Activated CD4-positive, alpha-beta memory T cell treated with anti-CD3 and anti-CD28 coated beads, Interleukin-2, amount 10 ng/mL, durations not matched to agents 7 days and 5 days (primary cell): ENCODE measurements at places on chromosomes 1 and 21. TPM values are rescaled to one million over a fixed set of nuclear protein-coding genes. Genes with fewer than 3 reads are reported as not detected.

- H3K27me3 ChIP-seq: peaks cover 4% of the 10 kb centered on the region
- no peak for DNase-seq
Observed at GRCh38 chr1:231919239-231919885, 292.8 kb downstream of the DISC1 start.

- peaks cover 8% of the 10 kb centered on the region for H3K27me3 ChIP-seq
- H3K36me3 ChIP-seq: no peaks in the 10 kb centered on the region
- H3K4me1 ChIP-seq: peaks cover 15% of the 10 kb centered on the region
- no peak overlapping the region for H3K4me3 ChIP-seq
- DNase-seq: no peak
Observed at GRCh38 chr1:183226361-183226760, 40.3 kb downstream of the LAMC2 start.

GRCh38 chr1:167676205-167676915, 45.4 kb upstream of the MPZL1 start:
- H3K4me1 ChIP-seq: peaks cover 46% of the 10 kb centered on the region
- no peaks in the 10 kb centered on the region for H3K27me3 ChIP-seq
- H3K4me3 ChIP-seq: no peak overlapping the region
- H3K36me3 ChIP-seq: peaks cover 45% of the 10 kb centered on the region
- no peak overlapping the region for H3K27ac ChIP-seq

DNA sequence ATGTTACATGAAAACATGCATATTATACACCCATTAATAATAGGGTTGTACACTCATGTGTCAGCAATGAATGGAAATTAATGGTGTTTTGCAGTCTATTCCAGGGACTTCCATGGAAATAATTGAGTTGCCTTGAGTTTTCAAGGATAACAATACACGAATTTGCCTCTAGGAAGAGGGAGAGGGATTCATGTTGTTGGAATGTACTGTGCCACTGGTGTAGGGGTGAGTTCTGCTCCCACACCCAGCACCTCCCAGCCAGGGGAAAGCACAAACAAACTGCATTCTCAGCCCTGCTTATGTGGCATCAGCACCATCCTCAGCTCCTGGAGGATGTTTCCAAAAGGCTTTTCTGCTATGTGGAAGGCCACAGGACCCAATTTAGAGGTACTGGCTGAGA, 57.8 kb downstream of the BCAR3 start:
- no peaks in the 10 kb centered on the region for H3K36me3 ChIP-seq
- peaks cover 8% of the 10 kb centered on the region for H3K4me1 ChIP-seq
- no peak overlapping the region for H3K4me3 ChIP-seq
- peaks cover 11% of the 10 kb centered on the region for H3K27me3 ChIP-seq
- no peak overlapping the region for H3K27ac ChIP-seq

The RGS4 gene
- total RNA-seq: not detected

The TAS1R2 gene
- not detected for total RNA-seq

DNA sequence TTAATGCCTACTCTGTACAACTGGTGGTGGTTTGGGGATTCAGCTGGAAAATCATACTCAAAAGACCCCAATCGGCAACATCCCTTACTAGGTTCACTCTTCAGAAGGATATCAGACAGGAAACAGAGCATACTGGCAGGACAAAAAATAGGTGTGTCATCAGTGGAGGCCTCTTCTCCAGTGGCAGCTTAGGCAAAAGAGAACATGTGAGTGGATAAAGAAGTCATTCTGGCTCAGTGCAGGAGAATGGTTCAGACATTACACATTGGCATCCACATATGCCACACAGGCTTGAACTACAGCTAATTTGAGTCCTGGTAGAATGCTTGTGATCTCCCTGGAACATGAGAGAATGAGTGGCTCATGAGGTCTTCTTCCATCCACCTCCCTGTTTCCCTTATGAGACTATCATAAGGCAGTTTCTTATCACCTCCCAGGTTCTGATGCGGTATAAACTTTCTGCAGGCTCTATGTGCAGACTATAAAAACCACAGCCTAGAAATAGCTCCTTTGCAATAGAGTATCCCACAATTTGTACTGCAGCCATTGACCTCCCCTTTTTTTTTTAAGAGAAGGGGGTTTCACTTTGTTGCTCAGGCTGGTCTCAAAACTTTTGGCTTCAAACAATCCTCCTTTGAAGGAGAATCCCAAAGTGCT, 24.7 kb downstream of the VAMP4 start:
- no peak overlapping the region for H3K4me3 ChIP-seq
- no peak for DNase-seq
- H3K36me3 ChIP-seq: peaks cover 12% of the 10 kb centered on the region
- H3K4me1 ChIP-seq: peaks cover 3% of the 10 kb centered on the region
- no peaks in the 10 kb centered on the region for H3K27me3 ChIP-seq
- H3K27ac ChIP-seq: no peak overlapping the region

DNA sequence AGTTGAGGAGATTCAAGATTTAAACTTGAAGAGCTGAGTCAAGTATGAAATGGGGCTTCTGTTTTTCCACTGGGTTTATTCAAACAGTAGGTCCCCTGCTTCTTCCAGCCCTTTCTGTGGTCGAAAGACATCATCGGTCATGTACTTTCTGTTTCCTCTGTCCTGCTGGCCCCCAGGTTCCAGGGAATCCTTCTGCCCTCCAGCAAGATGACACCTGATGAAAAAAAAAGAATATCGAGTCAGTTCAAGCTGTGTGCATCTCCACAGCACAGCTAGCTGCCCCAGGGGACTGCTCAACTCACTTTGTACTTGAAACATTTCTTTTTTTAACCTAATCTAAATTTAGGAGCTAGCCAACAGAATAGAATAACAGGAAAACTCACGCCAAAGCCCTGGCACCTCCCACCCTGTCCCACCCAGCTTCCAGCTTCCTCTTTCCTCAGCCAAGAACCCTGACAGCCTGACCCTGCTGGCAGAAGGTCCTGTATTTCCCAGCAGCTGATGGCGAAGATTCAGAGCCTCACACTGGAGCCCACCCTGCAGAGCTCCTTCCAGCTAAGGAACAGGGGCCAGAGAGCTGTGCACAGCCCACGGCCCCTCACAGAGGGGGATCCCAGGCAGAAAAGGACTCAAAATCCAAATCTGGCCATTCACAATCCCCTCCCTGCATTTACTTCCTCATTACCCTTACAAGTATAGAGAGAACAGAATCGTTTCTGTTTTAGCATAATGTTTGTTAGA, 176.5 kb downstream of the PSMG1 start:
- no peaks in the 10 kb centered on the region for H3K36me3 ChIP-seq
- no peak overlapping the region for H3K27ac ChIP-seq
- DNase-seq: no peak
- no peaks in the 10 kb centered on the region for H3K27me3 ChIP-seq
- no peak overlapping the region for H3K4me3 ChIP-seq
- peaks cover 16% of the 10 kb centered on the region for H3K4me1 ChIP-seq

DNA sequence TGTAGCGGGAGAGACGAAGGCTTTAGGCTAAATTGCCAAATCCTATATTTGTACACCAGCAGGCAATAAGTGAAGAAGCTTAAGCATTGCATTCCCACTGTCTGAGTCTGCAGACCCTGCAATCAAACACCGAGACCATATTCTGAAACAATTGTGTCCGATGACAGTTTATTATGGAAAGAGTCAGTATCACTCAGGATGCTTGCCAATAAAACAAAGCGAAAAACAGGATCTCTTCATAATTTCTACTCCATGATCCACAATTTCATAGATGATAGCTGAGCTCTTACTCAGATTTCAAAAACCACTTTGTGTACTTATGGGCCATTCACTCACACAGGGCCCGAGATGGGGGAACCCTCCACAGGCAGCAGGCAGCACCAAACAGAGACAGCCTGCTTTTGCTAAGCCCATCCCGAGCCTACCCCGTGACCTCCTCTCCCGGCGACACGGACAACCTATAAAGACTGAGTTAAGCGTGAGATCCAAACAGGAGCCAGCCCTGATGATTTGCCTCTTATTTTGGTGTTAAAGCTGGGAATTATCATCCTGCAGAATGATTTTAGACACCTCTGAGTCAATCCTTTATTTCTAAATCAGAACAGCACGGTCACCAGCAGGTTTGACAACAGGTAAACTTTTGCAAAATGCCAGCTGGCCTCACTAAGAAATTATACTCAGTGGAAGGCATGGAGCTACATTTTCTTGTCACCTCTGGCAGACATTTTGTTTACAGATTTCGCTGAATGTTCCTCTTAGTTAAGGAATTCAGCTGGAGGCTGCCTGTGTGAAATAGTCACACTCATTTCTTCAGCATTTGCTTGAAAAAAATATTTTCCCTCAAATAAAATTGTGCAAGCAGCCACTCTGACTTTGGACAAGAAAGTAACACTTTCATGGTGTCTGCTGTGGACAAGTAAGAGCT, 212.4 kb downstream of the GPATCH2 start:
- no peaks in the 10 kb centered on the region for H3K4me1 ChIP-seq
- no peak for DNase-seq
- no peaks in the 10 kb centered on the region for H3K36me3 ChIP-seq
- H3K27me3 ChIP-seq: peaks cover 1% of the 10 kb centered on the region

DNA sequence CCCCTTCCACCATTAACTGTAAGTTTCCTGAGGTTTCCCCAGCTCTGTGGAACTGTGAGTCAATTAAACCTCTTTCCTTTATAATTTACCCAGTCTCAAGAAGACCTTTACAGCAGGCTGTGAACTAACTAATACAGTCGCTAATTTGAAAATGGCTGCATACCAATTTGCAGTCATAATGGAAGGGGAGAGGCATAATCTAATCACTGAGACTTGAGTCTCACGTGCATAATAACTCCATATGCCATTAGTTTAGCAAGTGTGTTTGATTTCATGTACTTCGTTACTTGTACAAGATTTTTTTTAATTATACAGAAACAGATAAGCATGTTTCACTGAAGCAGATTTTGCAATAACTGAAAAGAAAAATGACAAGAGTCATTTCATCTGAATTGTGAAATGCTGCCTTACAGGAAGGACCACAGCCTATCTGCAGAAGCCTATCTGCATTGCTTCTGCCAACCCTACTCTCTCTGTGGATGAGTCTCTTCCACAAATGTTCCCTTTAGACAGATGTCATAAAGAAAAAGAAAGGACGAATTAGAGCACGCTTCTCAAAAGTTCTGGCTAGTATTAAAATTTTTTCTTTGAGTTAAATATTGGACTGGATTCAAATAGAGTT, 99.1 kb downstream of the PTGER3 start:
- no peak for DNase-seq
- H3K36me3 ChIP-seq: no peaks in the 10 kb centered on the region
- H3K27me3 ChIP-seq: no peaks in the 10 kb centered on the region
- H3K4me1 ChIP-seq: no peaks in the 10 kb centered on the region

- H3K27me3 ChIP-seq: no peaks in the 10 kb centered on the region
- DNase-seq: no peak
- H3K36me3 ChIP-seq: no peaks in the 10 kb centered on the region
- H3K4me3 ChIP-seq: no peak overlapping the region
- H3K4me1 ChIP-seq: no peaks in the 10 kb centered on the region
Observed at GRCh38 chr1:81679942-81680341, 120.8 kb upstream of the ADGRL2 start.

DNA sequence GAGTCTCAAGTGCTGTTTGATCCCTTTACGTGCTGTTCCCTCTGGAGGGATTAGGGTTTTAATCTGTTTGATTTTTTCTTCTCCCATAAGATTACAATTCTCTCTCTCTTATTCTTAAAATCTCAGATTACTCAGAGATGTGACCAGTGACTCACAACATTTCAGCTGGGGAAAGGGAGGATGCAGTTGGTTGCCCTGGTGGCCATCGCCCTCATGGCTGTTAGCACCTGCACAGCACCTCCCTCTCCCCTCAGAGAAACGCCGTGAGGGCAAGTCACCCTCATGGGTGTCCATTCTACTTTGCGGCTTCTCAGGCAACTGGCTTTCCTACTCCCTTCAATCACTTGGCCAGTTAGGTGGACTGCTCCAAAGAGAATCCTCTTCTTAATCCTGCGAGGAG, 42.4 kb upstream of the KCNA3 start:
- H3K36me3 ChIP-seq: peaks cover 3% of the 10 kb centered on the region
- DNase-seq: no peak
- peaks cover 6% of the 10 kb centered on the region for H3K27me3 ChIP-seq

The SH2D1B gene
- total RNA-seq: not detected

The MRAP gene
- not detected for total RNA-seq

DNA sequence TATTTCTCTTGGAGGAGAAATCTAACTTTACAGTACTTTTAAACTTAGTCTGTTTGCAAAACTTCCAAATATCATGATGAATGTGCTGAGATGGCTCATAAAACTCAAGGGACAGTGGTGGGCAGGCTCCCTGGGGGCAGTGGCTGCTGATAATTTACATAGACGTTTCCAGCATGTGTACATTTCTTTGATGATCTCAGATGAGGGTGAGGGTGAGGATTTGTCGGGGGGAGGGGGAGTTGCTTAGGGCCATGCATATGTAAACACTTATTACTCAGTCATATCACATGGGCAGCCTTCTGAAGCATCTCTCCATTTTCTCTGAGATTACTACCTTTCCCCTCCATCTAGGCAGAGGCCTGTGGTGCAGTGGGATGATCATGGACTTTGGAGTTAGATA, 152.9 kb upstream of the HMGB4 start:
- no peak for DNase-seq
- no peaks in the 10 kb centered on the region for H3K27me3 ChIP-seq
- no peaks in the 10 kb centered on the region for H3K36me3 ChIP-seq
- no peaks in the 10 kb centered on the region for H3K4me1 ChIP-seq

The FAM167B gene
- 0.78 TPM for total RNA-seq

- H3K36me3 ChIP-seq: no peaks in the 10 kb centered on the region
- no peak overlapping the region for H3K4me3 ChIP-seq
- H3K27ac ChIP-seq: no peak overlapping the region
Observed at GRCh38 chr1:46408356-46409062, 14.4 kb downstream of the FAAH start.

DNA sequence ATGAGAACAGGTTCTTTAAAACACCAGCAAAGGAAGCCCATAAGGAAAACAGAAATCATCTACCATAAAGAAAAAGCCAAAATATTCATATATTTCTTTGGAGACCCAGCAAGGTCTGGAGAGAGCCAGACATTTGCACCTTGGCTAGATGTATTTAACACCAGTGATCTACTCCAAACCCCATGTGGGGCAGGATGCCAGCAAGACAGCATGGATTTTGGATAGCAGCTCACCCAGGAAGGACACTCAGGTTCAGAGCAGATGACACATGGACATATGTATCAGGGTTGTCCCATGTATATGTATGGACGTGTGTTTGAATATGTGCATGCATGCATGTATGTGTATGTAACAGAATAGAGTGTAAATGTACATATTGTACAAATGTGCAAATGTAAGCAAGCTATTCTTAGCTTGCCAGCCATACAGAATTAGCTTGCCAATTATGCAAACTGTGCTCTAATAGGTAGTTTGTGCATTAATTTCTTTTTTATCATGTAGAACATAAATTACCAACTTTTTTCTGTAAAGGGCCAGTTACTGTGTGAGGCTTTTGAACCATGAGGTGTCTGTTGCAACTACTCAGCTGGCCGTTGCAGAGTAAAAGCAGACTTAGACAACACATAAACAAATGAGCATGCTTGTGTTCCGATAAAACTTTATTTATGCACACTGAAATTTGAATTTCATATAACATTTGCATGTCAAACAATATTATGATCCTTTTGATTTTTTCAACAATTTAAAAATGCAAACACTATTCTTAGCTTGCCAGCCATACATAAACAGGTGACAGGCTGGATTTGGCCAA, 73.5 kb upstream of the KAZN start:
- H3K4me3 ChIP-seq: no peak overlapping the region
- no peaks in the 10 kb centered on the region for H3K27me3 ChIP-seq
- no peaks in the 10 kb centered on the region for H3K36me3 ChIP-seq
- no peak overlapping the region for H3K27ac ChIP-seq
- no peaks in the 10 kb centered on the region for H3K4me1 ChIP-seq

GRCh38 chr1:101264697-101265096, 27.9 kb downstream of the S1PR1 start:
- no peaks in the 10 kb centered on the region for H3K27me3 ChIP-seq
- H3K4me3 ChIP-seq: peak overlapping the region; percentile 45
- H3K4me1 ChIP-seq: peaks cover 70% of the 10 kb centered on the region
- peak overlapping the region; percentile 87 for H3K27ac ChIP-seq

The CLCA1 gene
- not detected for total RNA-seq
